Stimulated activated CD8-positive, alpha-beta memory T cell treated with anti-CD3 and anti-CD28 coated beads, Interleukin-2, amount 100 ng/mL, for 1 hour (primary cell): ENCODE measurements at places on chromosomes 11 and 22.

GRCh38 chr22:47201186-47201995, 438.9 kb downstream of the TBC1D22A start:
- DNase-seq, result no peak

- DNase-seq, result no peak
Observed at GRCh38 chr11:87212891-87213290, 175.2 kb downstream of the TMEM135 start.

- no peak for DNase-seq
Observed at GRCh38 chr11:2091786-2092463, 47.3 kb downstream of the IGF2 start.

GRCh38 chr11:72222106-72222891, 2.3 kb upstream of the INPPL1 start:
- no peak for DNase-seq

GRCh38 chr11:125481531-125481930, 14.5 kb downstream of the FEZ1 start:
- DNase-seq, result no peak

DNA sequence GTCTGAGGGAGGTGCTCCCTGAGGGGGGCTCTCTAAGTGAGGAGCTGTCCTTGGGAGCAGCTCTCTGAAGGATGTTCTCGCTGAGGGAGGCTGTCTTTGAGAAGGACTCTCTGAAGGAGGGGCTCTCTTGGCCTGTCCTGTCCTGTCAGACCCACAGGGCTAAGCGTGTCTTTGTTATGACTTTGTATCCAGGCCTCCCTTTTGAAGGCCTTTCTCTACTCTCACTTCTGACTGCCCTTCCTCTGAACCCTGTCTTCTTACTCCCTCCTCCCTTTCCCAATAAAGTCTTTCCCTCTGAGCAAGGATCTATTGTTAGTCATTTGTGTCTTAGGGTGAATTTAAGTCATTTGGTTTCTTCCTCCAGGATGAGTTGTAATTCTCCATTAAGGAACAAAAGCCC, 330.1 kb upstream of the PLET1 start:
- no peak for DNase-seq

DNA sequence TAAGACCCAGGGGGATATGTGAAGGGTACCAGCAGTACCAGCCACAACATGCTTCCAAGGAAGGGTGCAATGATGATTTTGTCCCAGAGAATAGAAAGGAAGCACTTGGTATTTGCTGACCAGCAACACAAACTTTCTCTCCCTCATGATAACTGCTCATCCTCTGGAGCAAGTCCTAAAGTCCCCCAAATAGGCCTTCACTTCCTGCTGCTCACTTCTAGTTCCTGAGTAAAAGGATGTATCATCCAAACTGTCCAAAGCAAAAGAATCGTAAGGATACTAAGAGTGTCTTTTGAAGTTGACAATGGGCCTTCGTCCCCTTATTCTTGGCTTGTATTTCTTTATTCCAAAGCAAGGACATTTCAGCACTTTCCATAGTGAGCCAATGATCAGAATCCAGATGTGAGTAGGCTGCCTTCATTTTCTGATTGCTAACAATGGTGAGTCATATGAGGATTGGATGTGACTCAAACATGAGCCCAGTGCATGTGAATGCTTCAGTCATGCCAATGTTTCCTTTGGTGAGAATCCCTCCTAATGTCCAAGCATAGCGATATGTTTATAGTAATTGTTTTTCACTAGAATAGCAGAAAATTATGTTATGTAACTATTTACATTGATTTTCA, 243.4 kb upstream of the POU2AF2 start:
- DNase-seq, result no peak

DNA sequence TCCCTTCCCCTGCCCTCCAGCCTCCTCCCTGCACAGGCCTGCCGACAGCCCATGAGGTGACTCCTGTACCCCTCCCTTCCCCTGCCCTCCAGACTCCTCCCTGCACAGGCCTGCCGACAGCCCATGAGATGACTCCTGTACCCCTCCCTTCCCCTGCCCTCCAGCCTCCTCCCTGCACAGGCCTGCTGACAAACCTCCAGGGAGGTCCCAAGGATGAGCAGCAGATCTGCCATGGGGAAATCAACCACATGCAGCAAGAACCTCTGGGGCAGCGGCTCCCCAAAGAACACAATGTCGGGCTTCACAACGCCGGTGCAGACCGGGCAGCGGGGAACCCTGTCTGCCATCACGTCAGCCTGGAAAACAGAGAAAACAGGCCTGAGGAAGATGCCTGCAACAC, 12.3 kb downstream of the SIRT3 start:
- DNase-seq, result no peak
